Stimulated activated CD8-positive, alpha-beta memory T cell treated with anti-CD3 and anti-CD28 coated beads, Interleukin-7, amount 100 ng/mL, for 48 hours (primary cell): ENCODE measurements at places on chromosomes 13 and 19.

GRCh38 chr13:20609145-20609544 lies 42.2 kb downstream of the IFT88 start:
- DNase-seq: no peak

DNA sequence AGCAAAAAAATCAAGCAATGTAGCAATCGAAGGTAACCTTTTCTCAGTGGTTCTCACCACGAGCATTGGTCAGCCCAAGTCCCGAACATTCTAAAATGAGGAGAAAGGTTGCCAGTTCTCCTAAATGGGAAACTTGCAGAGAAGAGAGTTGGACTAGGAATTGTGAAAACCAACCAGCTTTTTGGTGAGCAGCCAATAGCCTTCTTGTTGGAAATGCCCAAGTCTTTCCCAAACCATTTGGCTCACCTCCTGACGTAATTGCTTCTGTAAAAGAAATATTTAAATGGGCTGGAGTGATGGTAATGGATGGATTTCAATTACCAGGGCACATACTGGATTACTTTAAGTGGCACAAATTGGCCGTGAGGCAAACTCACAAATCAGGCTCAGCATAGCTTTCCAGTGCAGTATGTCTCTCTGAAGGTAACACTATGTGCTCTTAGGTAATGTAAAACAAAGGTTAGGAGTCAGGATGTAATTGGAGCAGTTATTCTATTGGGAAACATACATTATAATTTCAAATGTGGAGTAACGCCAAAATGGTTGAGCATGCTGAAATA lies 423.2 kb downstream of the KLF5 start:
- no peak for DNase-seq

DNA sequence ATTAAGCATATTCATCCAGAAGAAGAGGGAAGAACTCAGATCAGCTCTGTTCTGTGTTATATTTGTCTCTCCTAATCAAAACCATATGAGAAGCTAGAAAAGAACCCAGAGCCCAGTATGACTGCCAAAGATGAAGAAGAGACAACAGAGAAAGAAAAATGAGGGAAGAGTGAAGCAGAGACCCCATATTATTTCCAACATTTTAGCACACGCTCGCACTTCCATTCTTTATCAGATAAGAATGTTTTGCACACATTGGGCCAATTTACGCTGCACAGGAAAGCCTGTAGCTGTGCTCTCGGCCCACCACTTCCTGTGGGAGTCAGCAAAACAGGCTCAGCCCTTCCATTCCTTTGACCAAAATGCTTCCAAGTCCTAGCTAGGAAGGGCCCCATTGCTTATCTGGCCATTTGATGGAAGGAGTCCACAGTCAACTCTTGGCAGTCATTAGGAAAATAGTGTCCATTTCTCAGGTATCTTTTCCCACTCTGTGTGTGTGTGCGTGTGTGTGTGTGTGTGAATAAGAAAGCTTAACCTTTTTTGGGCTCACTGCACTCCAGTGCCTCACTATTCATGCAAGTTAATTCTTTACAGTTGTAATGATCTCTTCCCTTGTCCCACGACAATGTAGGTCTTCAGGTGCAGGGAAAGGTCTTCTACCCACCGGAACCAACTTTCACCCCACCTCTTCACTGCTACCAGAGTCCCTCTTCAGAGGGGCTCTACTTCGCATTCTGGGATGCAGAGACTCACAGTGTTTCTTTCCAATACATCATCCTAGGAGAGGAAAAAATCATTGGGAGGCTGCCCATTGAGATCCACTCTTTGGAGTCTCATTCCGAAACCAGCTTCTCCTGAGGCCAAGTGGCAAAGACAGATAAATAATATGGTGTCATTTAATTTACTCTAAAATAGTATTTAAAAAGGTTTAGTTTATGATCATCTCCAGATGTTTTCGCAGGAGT lies 237.5 kb downstream of the COG6 start:
- DNase-seq: no peak

DNA sequence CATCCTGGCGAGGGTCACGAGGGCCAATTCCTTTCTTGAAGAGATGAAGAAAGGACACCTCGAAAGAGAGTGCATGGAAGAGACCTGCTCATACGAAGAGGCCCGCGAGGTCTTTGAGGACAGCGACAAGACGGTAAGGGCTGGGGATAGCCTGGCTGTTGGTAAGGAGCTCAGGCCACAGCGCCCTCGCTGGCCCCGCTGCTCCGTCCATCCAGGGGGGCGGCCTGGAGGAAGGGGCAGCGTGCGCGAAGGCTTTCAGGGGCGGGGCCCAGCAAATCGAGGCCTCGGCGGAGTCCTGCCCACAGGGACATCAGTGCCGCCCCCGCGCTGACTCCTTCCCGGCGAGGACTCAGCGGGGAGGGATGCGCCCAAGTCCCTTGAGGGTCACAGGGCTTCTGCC lies 6.9 kb downstream of the F10 start:
- DNase-seq: no peak
